ENCODE measurements at places on chromosomes 3 and 15.

DNA sequence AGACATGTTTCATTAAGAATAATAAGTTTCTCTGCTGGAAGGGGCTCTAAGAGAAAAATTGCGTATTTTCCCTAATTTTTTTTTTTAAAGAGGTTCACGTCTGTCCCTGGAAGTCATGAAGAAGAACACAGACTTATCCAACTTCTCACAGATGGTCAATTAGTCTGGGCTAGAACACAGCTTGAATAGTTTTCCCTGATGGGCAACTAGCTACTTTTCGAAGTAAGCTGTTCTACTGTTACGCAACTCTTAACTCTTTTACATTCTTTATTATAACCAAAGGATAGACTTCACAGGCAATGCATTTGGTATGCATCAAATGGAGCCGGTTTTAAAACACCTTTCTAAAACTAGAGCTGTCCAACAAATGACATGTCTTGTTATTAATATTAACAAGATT, 144.2 kb upstream of the TNIK start:
- DNase-seq: no peak

DNA sequence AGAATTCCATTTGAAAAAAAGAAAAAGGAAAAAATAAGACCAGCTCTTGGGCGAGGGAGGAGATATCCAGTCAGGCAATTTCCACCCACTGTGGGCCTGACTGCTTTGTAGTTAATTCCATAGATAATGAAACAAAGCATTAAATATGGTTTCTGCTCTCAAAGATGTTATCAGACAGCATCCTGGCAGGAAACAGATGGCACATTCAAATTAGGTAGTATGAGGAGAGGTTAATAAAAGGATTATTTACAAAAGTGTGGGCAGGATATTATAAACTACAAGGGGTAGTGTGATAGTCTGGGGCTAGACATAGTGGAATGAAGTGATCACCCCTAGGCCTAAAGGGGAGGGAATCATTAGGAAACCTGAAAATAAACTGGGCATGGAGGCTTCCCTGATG, 193.2 kb downstream of the CLSTN2 start:
- DNase-seq: no peak

- DNase-seq: no peak
These were observed at the start of gene FGF7 for GRCh38 chr15:49423021-49423420. TSS of gene FGF7 (plus strand) at chr15:49423242. CDS start at chr15:49424298, 1,056 bp downstream.

- peak; percentile 62 for DNase-seq
These were observed 29.6 kb downstream of the LRRFIP2 start for GRCh38 chr3:37144806-37145205.

DNA sequence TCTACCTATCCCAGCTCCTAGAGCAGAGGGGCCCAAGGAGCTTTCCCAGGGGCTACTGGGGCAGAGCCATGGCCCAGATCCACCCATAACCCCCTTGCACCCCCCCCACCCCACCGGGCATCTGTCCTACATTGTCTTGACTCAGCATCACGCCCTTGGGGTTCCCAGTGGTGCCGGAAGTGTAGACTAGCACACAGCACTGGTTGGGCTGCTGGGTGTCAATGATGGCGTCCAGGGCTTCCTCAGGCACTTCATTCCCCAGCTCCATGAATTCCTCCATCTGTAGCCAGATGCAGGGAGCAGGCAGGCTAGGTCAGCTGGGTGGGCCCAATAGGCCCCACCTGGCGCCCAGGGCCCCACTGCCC, 33.2 kb downstream of the IDH3A start:
- DNase-seq: no peak
